ENCODE measurements at places on chromosomes 4 and X.

GRCh38 chr4:95073646-95074045 lies 315.9 kb downstream of the BMPR1B start:
- no peak for DNase-seq

DNA sequence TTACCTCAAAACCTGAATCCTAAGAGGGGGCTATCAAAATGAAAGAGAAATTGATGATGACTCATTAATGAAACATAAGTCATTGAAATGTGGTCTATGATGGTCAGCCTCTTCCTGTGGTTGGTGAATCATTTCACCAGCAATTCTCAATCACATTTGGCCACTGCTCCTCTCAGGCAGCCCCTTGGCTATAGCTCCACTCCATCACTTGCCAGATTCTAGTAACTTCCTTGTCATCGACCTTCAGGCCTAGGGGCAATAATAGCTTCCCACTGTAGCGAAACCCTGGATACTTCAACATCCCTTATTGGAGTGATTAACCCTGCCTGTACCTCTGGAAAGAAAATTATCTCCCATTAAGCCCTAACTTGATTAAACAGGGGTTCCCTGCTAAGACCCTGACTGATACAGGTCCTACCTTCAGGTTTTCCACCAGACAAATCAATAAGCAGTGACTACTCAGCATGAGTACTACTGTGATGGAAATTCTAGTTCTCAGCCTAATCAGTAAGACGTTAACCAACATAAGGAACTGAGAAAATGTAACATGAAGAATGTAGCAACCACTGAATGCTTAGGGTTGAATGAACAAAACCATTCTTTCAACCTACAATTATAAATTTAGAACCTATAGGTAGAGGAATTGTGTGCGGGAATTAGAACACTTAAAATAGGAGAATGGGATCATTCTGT lies 30.4 kb downstream of the ADH7 start:
- DNase-seq = no peak

DNA sequence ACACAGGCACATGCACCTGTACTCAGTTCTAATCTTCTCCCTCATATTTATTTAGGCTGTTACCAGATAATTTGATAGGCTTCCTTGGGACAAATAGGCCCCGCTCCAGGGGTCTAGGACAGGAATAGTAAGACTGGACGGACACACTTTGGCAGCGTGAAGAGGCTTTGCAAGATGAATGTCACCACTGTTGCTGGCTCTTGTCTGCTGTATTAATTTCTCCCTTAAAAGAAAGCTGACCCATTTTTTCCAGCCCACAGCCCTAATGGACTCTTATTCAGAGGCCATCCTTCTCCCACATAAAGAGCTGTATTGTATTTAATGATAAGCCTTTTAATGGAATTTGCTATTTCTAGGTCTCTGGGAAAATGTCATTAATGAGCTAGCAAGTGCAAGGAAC lies 18.0 kb downstream of the FAM184B start:
- DNase-seq = peak; percentile 88

DNA sequence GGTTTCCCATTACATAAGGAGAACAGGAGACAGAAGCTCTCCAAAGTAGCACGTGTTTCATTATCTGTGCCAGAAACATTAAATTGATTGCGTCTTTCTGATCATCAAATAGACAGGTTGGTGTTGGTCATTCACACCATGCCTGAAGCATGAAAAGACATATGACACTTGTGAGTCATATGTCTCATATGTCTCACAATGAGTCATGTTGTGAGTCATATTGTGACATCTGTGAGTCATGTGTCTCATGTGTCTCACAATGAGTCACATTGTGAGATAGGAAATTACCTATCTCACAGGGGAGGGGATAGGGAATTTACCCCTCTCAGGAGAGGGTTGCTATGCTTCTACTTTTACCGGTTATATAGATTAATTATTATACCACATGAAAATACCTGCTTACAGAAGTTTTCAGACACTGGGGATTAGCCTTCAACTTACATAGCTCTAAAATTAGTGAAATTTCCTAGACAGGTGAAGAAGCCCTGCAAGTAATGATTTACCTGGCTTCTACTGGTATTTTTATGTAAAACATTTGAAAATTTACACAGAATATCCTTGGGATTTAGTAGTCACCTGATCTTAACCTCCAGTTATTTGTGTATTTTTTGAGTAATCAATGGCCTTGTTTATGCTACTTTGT lies 80.8 kb downstream of the NPFFR2 start:
- DNase-seq = no peak

GRCh38 chr4:142614621-142615323 lies 231.3 kb downstream of the INPP4B start:
- DNase-seq = no peak

DNA sequence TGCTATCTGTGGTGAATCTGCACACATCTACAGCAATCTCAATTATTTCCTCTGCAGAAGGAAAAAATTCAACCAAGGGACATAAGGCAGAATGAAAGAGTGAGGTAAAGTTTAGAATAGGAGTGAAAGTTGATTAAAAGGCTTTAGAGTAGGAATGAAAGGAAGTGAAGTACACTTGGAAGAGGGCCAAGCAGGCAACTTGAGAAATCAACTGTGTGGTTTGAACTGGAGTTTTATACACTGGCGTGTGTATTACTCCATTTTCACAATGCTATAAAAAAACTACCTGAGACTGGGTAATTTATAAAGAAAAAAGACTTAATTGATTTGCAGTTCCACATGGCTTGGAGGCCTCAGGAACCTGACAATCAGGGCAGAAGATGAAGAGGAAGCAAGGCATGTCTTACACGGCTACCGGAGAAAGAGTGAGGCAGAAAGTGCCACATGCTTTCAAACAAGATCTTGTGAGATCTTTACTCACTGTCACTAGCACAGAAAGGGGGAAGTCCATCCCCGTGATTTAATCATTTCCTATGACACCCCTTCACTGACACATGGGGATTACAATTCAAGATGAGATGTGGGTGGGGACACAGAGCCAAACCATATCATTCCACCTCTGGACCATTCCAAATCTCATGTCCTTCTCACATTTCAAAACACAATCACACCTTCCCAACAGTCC lies 234.8 kb downstream of the IL15 start:
- DNase-seq = no peak

DNA sequence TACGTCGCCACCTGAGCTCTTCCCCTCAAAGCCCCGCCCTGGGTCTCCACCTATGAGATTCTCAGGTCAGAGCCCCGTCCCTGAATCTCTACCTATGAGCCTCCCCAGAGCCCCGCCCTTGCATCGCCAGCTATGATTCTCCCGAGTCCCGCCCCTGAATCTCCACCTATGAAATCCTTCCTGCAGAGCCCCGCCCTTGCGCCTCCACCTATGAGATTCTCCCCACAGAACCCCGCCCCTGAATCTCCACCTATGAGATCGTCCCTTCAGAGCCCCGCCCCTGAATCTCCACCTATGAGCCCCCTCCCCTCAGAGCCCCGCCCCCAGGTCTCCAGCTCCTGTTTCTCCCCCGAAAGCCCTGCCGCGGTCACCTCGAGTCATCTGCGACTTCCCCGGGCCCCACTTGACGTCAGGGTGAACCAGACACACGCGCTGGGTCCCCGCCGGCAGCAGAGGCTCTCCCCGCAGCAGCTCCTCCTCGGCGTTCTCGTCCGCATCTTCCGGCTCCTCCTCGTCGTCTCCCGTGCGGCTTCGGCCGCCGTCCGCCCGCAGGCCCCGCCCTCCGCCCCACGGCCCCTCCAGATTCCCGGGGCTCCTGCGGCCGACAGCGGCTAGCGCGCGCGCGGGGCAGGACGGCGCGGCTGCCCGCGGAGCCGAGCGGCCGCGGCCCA lies 393 bp downstream of the GTPBP6 start:
- peak; percentile 99 for DNase-seq

GRCh38 chr4:73663576-73663975 lies 43.3 kb upstream of the RASSF6 start:
- DNase-seq = no peak

DNA sequence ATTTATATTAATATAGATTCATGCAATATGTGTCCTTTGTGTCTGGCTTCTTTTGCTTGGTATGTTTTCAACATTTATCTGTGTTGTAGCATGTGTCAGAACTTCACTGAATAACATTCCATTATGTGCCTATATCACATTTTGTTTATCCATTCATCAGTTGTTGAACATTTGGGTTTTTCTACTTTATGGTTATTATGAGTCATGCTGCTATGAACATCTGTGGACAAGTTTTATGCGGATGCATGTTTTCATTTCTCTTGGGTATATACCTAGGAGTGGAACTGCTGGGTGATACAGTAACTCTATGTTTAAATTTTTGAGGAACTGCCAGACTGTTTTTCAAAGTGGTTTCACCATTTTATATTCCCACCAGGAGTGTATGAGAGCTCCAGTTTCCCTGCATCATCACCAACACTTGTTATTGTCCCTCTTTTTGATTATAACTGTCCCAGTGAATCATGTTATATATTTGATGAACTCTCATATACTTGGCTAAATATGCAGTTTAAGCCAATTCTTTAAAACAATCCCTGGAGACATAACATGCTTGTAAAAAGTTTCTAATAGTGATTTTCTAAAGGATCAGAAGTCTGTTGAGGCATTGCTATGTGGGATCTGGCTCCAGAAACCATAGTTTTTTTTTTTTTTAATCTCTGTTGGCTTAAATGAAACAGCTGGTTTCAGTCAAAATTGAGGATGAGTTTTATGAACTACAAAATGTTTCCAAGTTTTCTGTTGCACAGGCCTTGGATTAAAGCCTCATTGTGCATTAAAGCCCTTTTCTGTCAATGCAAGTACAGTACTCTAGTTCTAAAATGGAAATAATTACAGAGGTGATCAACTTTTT lies 21.6 kb upstream of the REPS2 start:
- DNase-seq = no peak

DNA sequence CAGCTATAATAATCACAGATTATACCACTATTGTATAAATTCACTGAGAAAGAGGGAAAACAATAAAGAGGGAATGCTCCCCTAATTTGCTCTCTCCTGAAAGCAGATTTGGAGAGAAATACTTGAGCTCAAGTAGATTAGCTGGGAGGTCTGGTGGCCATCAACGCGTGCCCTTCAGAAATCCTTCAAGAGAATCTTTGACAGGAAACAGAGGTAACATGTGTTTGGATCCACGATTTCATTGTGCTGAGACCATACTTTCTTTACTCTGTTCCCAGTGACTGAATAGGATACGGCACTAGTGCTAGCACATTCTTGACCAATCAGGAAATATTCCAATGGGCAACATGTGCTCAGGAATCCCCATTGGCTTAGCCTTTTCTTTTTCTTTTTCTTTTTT lies 1395.3 kb downstream of the RAPGEF2 start:
- no peak for DNase-seq

GRCh38 chrX:125444659-125445058 lies 125.0 kb downstream of the TEX13C start:
- DNase-seq = peak; percentile 2

GRCh38 chr4:85610450-85610849 lies 135.5 kb downstream of the ARHGAP24 start:
- DNase-seq = no peak

- no peak for DNase-seq
Measured at GRCh38 chr4:56656346-56656643, 24.8 kb downstream of the HOPX start.
